ENCODE measurements at places on chromosomes 3 and 15. TPM values are rescaled to one million over a fixed set of nuclear protein-coding genes. Genes with fewer than 3 reads are reported as not detected.

FEZF2 gene
- polyA plus RNA-seq, result not detected

DNAJC17 gene
- 33.0 TPM for polyA plus RNA-seq

CFAP100 gene
- polyA plus RNA-seq, result not detected

ACKR2 gene
- 1.1 TPM for polyA plus RNA-seq

LYZL4 gene
- polyA plus RNA-seq, result not detected

CIB2 gene
- polyA plus RNA-seq, result 27.6 TPM

HTR3D gene
- polyA plus RNA-seq, result not detected

DISP2 gene
- polyA plus RNA-seq, result 10.3 TPM

GPR149 gene
- not detected for polyA plus RNA-seq

INKA1 gene
- polyA plus RNA-seq, result 6.3 TPM

PROS1 gene
- polyA plus RNA-seq, result 6.6 TPM

KCNMB2 gene
- 8.6 TPM for polyA plus RNA-seq

ZNF385D gene
- polyA plus RNA-seq, result 0.40 TPM

GOLGA6L7 gene
- polyA plus RNA-seq, result not detected

MTFMT gene
- polyA plus RNA-seq, result 11.2 TPM

TEX55 gene
- not detected for polyA plus RNA-seq

CCR8 gene
- not detected for polyA plus RNA-seq

ZIC1 gene
- not detected for polyA plus RNA-seq

DLL4 gene
- polyA plus RNA-seq, result 3.6 TPM

MOBP gene
- polyA plus RNA-seq, result 0.07 TPM

PLA2G4B gene
- 4.8 TPM for polyA plus RNA-seq

HYAL3 gene
- 6.8 TPM for polyA plus RNA-seq

CAMK2N2 gene
- polyA plus RNA-seq, result 6.1 TPM

CD80 gene
- polyA plus RNA-seq, result 0.16 TPM

THAP10 gene
- 4.0 TPM for polyA plus RNA-seq

KIF7 gene
- polyA plus RNA-seq, result 5.0 TPM

GCNT3 gene
- polyA plus RNA-seq, result 0.03 TPM

OR5K2 gene
- polyA plus RNA-seq, result not detected

ITIH1 gene
- 0.60 TPM for polyA plus RNA-seq

TOPBP1 gene
- 6.7 TPM for polyA plus RNA-seq

AGTR1 gene
- 20.6 TPM for polyA plus RNA-seq

THRB gene
- polyA plus RNA-seq, result 8.9 TPM

SAMD7 gene
- polyA plus RNA-seq, result not detected

ARGFX gene
- not detected for polyA plus RNA-seq

GP5 gene
- not detected for polyA plus RNA-seq

PLAAT1 gene
- polyA plus RNA-seq, result 5.6 TPM

GOLGA8G gene
- under 0.01 TPM for polyA plus RNA-seq

SNTN gene
- polyA plus RNA-seq, result not detected

ALS2CL gene
- 48.3 TPM for polyA plus RNA-seq

SCAANT1 gene
- 1.6 TPM for polyA plus RNA-seq

DPPA4 gene
- polyA plus RNA-seq, result not detected

BAHD1 gene
- 13.2 TPM for polyA plus RNA-seq

BFSP2 gene
- polyA plus RNA-seq, result not detected

CCDC33 gene
- 0.30 TPM for polyA plus RNA-seq

RARRES1 gene
- polyA plus RNA-seq, result 19.7 TPM

MCTP2 gene
- 4.7 TPM for polyA plus RNA-seq
